ENCODE measurements at places on chromosomes 2 and 18. TPM values are rescaled to one million over a fixed set of nuclear protein-coding genes. Genes with fewer than 3 reads are reported as not detected.

GRCh38 chr18:13599031-13599430 is 127.3 kb downstream of the FAM210A start:
- H3K4me3 ChIP-seq = no peak overlapping the region
- H3K4me1 ChIP-seq = no peaks in the 10 kb centered on the region
- no peaks in the 10 kb centered on the region for H3K36me3 ChIP-seq
- no peak for DNase-seq

Gene ALPI
- total RNA-seq = not detected

Gene NUP35
- total RNA-seq = 12.0 TPM

- no peak overlapping the region for H3K27ac ChIP-seq
- no peak overlapping the region for H3K4me3 ChIP-seq
- no peaks in the 10 kb centered on the region for H3K4me1 ChIP-seq
- no peaks in the 10 kb centered on the region for H3K36me3 ChIP-seq
- no peak for DNase-seq
Observed at GRCh38 chr2:233119806-233120205, 59.7 kb downstream of the INPP5D start.

Gene KANSL1L
- 7.5 TPM for total RNA-seq

GRCh38 chr2:199757233-199757870 is 93.6 kb downstream of the FTCDNL1 start:
- peaks cover 2% of the 10 kb centered on the region for H3K27me3 ChIP-seq
- no peak overlapping the region for H3K4me3 ChIP-seq
- no peak overlapping the region for H3K27ac ChIP-seq
- no peaks in the 10 kb centered on the region for H3K4me1 ChIP-seq

GRCh38 chr2:145755019-145755837 is 1235.3 kb upstream of the ZEB2 start:
- peaks cover 18% of the 10 kb centered on the region for H3K4me1 ChIP-seq
- H3K4me3 ChIP-seq = no peak overlapping the region
- no peak overlapping the region for H3K27ac ChIP-seq
- DNase-seq = no peak
- H3K36me3 ChIP-seq = no peaks in the 10 kb centered on the region

Gene DUSP2
- 0.95 TPM for total RNA-seq

Gene CPS1
- total RNA-seq = 8.0 TPM

GRCh38 chr2:145777297-145777696 is 1257.4 kb upstream of the ZEB2 start:
- no peaks in the 10 kb centered on the region for H3K27me3 ChIP-seq
- H3K27ac ChIP-seq = no peak overlapping the region
- peak; percentile 49 for DNase-seq
- H3K36me3 ChIP-seq = no peaks in the 10 kb centered on the region

- no peaks in the 10 kb centered on the region for H3K4me1 ChIP-seq
- H3K27me3 ChIP-seq = no peaks in the 10 kb centered on the region
- no peaks in the 10 kb centered on the region for H3K36me3 ChIP-seq
- no peak overlapping the region for H3K4me3 ChIP-seq
- no peak overlapping the region for H3K27ac ChIP-seq
- no peak for DNase-seq
Observed at GRCh38 chr18:44245019-44245418, 435.7 kb upstream of the SETBP1 start.

Gene TRABD2A
- 2.6 TPM for total RNA-seq

DNA sequence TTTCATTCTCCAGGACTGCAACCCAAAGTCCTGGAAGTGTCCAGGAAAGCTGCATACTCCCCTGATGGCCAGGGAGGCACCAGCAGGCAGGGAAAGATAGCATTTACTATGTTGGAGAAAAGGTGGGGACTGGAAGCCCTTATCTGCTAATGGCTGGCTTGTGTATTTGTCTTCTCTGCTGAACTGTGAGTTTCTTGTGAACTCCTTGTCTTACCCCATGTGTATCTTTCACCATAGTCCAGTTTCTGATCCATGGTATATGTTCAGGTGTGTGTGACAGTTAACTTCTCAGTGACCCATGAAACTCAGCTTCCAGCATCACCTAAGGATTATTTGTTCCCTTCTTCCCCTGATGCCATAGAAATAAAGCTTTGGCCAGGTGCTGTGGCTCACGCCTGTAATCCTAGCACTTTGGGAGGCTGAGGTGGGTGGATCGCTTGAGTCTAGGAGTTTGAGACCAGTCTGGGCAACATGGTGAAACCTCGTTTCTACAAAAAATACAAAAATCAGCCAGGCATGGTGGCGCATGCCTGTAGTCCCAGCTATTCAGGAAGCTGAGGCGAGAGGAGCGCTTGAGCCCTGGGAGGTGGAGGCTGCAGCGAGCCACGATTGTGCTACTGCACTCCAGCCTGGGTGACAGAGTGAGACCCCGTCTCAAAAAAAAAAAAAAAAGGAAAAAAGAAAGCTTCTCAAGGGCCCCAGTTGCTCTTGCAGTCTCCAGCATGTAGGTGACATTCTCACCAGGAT is 112.8 kb upstream of the MAP4K3 start:
- H3K4me1 ChIP-seq = peaks cover 18% of the 10 kb centered on the region
- no peaks in the 10 kb centered on the region for H3K27me3 ChIP-seq

GRCh38 chr18:13587001-13587400 is 139.4 kb downstream of the FAM210A start:
- H3K27ac ChIP-seq = no peak overlapping the region
- H3K36me3 ChIP-seq = no peaks in the 10 kb centered on the region
- DNase-seq = no peak
- no peak overlapping the region for H3K4me3 ChIP-seq

Gene IL1B
- total RNA-seq = not detected

- no peak overlapping the region for H3K27ac ChIP-seq
- H3K4me1 ChIP-seq = no peaks in the 10 kb centered on the region
- no peaks in the 10 kb centered on the region for H3K36me3 ChIP-seq
- no peaks in the 10 kb centered on the region for H3K27me3 ChIP-seq
- DNase-seq = peak; percentile 35
- H3K4me3 ChIP-seq = no peak overlapping the region
Observed at GRCh38 chr2:50443868-50444630, 587.9 kb downstream of the NRXN1 start.

Gene LDLRAD4
- 40.1 TPM for total RNA-seq

DNA sequence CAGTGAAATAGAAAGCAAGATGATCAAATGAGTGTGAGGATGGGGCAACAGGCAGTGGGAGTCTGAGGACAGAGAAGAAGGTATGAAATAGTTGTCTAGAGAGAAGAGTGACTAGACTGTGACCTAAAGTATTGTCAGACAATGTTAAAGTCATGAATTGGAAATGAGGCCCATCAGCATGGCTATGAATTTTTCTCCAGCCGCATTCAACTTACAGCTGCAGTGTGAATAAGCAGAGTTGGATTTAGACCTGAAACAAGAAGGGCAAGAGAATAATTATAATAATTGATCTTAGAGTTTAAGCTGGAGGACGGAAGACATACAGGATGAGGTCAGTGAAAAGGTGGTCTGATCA is 4.2 kb upstream of the TSPYL6 start:
- DNase-seq = no peak
- H3K4me3 ChIP-seq = no peak overlapping the region
- H3K27ac ChIP-seq = no peak overlapping the region

Gene RAB6C
- total RNA-seq = 0.14 TPM

GRCh38 chr18:46301571-46301970 is 197.4 kb downstream of the HAUS1 start:
- no peak overlapping the region for H3K27ac ChIP-seq
- peaks cover 6% of the 10 kb centered on the region for H3K27me3 ChIP-seq
- no peak overlapping the region for H3K4me3 ChIP-seq
- no peaks in the 10 kb centered on the region for H3K4me1 ChIP-seq
- H3K36me3 ChIP-seq = no peaks in the 10 kb centered on the region

- H3K27me3 ChIP-seq = peaks cover 31% of the 10 kb centered on the region
- no peak overlapping the region for H3K27ac ChIP-seq
- DNase-seq = no peak
Observed at GRCh38 chr2:42492691-42493467, 903 bp downstream of the KCNG3 start.

Gene POTEC
- not detected for total RNA-seq

Gene CYS1
- total RNA-seq = 3.7 TPM

Gene LIMS3
- total RNA-seq = 3.2 TPM

DNA sequence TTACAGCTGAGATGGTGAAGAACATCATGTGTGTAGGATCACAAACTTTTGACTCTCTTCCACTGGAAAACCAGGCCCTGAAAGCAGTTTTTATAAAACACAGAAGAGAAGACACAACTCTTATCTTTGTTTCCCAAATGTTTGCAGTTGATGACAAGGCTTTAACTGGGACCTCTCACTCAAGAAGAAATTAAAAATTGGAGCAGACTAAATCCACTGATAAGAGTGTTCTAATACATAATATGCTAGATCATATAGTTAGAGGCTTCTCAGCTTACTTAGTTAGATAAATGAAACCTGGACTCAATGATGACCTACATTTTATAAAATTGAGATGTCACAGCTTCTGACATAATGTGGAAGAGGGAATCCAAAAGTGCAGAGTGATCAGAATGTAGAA is 158.3 kb upstream of the WDSUB1 start:
- H3K4me1 ChIP-seq = no peaks in the 10 kb centered on the region
- H3K4me3 ChIP-seq = no peak overlapping the region
- peaks cover 10% of the 10 kb centered on the region for H3K36me3 ChIP-seq
- H3K27me3 ChIP-seq = no peaks in the 10 kb centered on the region
- H3K27ac ChIP-seq = no peak overlapping the region

Gene KLHL30
- total RNA-seq = 0.53 TPM

Gene FAM124B
- total RNA-seq = not detected

- H3K4me3 ChIP-seq = no peak overlapping the region
- no peaks in the 10 kb centered on the region for H3K4me1 ChIP-seq
- no peaks in the 10 kb centered on the region for H3K27me3 ChIP-seq
- no peak overlapping the region for H3K27ac ChIP-seq
Observed at GRCh38 chr2:128145651-128146050, 54.7 kb downstream of the UGGT1 start.

- no peaks in the 10 kb centered on the region for H3K36me3 ChIP-seq
- DNase-seq = no peak
- no peaks in the 10 kb centered on the region for H3K4me1 ChIP-seq
- H3K4me3 ChIP-seq = no peak overlapping the region
- no peak overlapping the region for H3K27ac ChIP-seq
- no peaks in the 10 kb centered on the region for H3K27me3 ChIP-seq
Observed at GRCh38 chr18:80210312-80211083, 36.8 kb downstream of the PARD6G start.

- no peak overlapping the region for H3K4me3 ChIP-seq
- H3K36me3 ChIP-seq = no peaks in the 10 kb centered on the region
- H3K27ac ChIP-seq = no peak overlapping the region
- H3K4me1 ChIP-seq = no peaks in the 10 kb centered on the region
- no peak for DNase-seq
- no peaks in the 10 kb centered on the region for H3K27me3 ChIP-seq
Observed at GRCh38 chr2:180115269-180115668, 108.2 kb upstream of the CWC22 start.

DNA sequence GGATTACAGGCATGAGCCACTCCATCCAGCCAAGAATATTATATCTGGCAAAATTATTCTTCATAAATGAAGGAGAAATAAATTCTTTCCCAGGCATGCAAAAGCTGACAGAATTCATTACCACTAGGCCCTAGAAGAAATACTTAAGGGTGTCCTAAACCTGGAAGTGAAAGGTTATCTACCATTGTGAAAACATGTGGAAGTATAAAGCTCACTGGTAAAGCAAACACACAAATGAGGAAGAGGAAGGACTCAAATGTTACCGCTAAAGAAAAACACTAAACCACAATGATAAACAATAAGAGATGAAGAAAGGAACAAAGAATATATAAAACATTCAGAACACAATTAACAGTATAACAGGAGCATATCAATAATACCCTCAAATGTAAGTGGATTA is 171.8 kb downstream of the CAMKMT start:
- no peak overlapping the region for H3K27ac ChIP-seq
- no peak overlapping the region for H3K4me3 ChIP-seq
- H3K4me1 ChIP-seq = peaks cover 13% of the 10 kb centered on the region
- no peak for DNase-seq
- H3K27me3 ChIP-seq = no peaks in the 10 kb centered on the region

DNA sequence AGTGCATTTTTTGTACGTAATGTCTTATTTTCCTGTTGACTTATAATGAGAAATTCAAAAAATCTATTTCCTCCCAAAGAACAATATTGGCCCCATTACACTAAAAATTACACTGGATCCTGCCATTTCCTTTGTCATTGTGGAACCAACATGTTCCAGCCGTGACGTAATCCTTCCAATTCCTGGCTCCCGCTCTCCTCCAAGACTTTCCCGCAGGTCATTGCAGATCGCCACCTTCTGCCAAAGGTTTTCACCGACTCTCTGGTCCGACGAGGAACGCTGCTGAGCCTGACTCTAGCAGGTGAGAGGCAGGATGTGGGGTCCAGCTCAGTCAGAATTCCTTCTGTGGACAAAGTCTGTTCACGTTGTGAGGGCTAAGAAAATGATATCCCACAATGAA is 38.0 kb downstream of the PTGR3 start:
- DNase-seq = no peak
- no peaks in the 10 kb centered on the region for H3K4me1 ChIP-seq
- no peaks in the 10 kb centered on the region for H3K36me3 ChIP-seq
- H3K27ac ChIP-seq = no peak overlapping the region
- no peaks in the 10 kb centered on the region for H3K27me3 ChIP-seq

- no peak overlapping the region for H3K4me3 ChIP-seq
- H3K36me3 ChIP-seq = no peaks in the 10 kb centered on the region
- H3K27me3 ChIP-seq = no peaks in the 10 kb centered on the region
- peak; percentile 83 for DNase-seq
Observed at GRCh38 chr18:44781886-44782285, 101.2 kb downstream of the SETBP1 start.

Gene SOX11
- 19.2 TPM for total RNA-seq

- H3K27me3 ChIP-seq = no peaks in the 10 kb centered on the region
- DNase-seq = peak; percentile 23
- peak overlapping the region; percentile 28 for H3K27ac ChIP-seq
- H3K4me3 ChIP-seq = peak overlapping the region; percentile 26
Observed at GRCh38 chr2:46075848-46076247, 221.4 kb upstream of the EPAS1 start.

- no peaks in the 10 kb centered on the region for H3K27me3 ChIP-seq
- no peak for DNase-seq
- H3K4me1 ChIP-seq = no peaks in the 10 kb centered on the region
- no peaks in the 10 kb centered on the region for H3K36me3 ChIP-seq
- no peak overlapping the region for H3K4me3 ChIP-seq
- no peak overlapping the region for H3K27ac ChIP-seq
Observed at GRCh38 chr2:188965563-188965962, 8.6 kb upstream of the COL3A1 start.

GRCh38 chr2:19532547-19533196 is 174.2 kb upstream of the OSR1 start:
- H3K36me3 ChIP-seq = no peaks in the 10 kb centered on the region
- H3K4me1 ChIP-seq = no peaks in the 10 kb centered on the region
- H3K4me3 ChIP-seq = no peak overlapping the region
- H3K27me3 ChIP-seq = no peaks in the 10 kb centered on the region
- peak; percentile 49 for DNase-seq
- no peak overlapping the region for H3K27ac ChIP-seq

Gene CCDC68
- total RNA-seq = 2.2 TPM

DNA sequence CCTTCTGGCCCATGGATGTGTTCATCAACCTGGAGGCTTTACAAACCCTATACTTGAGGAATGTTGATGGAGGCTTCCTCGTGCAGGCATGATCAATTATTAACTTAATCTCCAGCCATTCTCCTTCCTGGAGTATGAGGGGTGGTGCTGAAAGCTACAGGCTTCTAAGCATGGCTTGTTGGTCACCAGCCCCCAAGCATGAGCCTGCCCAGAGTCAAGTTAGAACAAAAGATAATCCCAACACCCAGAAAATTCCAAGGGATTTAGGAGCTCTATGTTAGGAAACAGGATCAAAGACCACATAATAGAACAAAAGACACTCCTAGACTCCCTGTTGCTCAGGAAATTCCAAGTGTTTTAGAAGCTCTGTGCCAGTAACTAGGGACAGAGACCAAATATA is 63.1 kb downstream of the FAM171B start:
- peaks cover 7% of the 10 kb centered on the region for H3K4me1 ChIP-seq
- H3K27me3 ChIP-seq = no peaks in the 10 kb centered on the region
- no peak for DNase-seq

Data from astrocyte (in vitro differentiated cells and primary cell).